NCI-H1436 treated with DMSO at 0.1 percent for 48 hours (cell line): ENCODE measurements at places on chromosomes 1 and 21.

DNA sequence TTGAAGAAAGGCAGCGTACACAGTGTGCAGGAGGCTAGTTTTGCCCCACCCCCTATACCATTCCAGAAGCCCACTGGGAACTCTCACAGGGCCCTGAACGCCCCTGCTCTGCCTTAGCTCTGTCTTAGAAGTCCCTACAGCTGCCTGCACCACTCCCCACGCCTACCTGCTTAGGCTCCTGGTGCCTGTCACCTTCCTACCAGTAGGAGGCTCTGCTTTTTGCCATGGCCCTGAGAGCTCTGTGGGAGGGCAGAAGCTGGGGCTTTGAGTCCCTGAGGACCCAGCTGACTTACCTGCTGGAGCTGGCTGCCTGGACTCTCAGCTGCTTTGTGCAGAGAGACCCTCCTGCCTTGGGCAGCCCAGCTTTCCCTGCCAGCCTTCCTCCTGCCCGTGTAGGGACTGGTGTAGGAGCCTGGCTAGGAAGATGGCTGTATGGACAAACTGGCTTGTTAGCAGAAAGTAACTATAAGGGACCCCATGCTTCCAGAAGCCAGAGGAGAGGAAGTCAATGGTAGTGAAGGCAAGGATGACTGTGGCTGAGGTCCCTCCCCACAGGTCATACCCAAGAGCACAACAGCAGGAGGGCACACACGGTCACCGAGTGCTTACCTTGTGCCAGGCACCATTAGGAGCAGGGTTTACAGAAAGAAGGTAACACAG is 9.8 kb upstream of the CELSR2 start:
- DNase-seq = no peak

- no peak for DNase-seq
Observed at GRCh38 chr1:56780826-56781225, 38.4 kb downstream of the FYB2 start.

DNA sequence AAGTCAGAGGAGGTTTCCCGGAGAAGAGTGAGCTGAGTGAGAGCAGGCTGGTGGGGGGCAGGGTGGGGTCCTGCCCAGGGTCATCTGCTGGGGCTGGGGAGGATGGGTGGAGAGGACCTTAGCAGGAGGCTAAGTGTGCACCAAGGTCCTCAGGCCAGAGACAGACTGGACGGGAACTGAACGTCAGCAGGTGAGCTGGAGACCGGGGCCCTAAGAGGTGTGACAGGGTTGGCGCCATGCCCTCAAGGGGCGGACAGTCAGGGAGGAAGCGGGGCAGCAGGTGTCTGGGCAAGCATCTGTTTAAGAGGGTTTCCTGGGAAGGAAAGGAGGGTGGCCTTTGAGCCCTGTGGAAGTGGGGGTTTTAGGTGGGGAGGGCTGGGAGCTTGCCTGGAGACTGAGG is 13.6 kb upstream of the PTPN7 start:
- no peak for DNase-seq

GRCh38 chr1:90133133-90133532 is 138.2 kb downstream of the ZNF326 start:
- no peak for DNase-seq
